ENCODE measurements at places on chromosomes 6 and 20. TPM values are rescaled to one million over a fixed set of nuclear protein-coding genes. Genes with fewer than 3 reads are reported as not detected.

CDSN gene
- total RNA-seq, result under 0.01 TPM

LHFPL5 gene
- not detected for total RNA-seq

BYSL gene
- 13.6 TPM for total RNA-seq

THBD gene
- total RNA-seq, result 1.2 TPM

DZANK1 gene
- 0.85 TPM for total RNA-seq

HUS1B gene
- 0.83 TPM for total RNA-seq

SLC16A10 gene
- total RNA-seq, result not detected

ELOVL2 gene
- 3.9 TPM for total RNA-seq

GCLC gene
- total RNA-seq, result 32.9 TPM

SRXN1 gene
- total RNA-seq, result 62.6 TPM

PTGIS gene
- 605 TPM for total RNA-seq

MCHR2 gene
- not detected for total RNA-seq

C6orf118 gene
- total RNA-seq, result not detected

F13A1 gene
- not detected for total RNA-seq

PRSS16 gene
- total RNA-seq, result 0.28 TPM

HDAC2 gene
- total RNA-seq, result 42.8 TPM

PHACTR1 gene
- total RNA-seq, result 0.09 TPM

MYMX gene
- not detected for total RNA-seq

CNR1 gene
- total RNA-seq, result not detected

CLPSL2 gene
- total RNA-seq, result not detected

GPR6 gene
- not detected for total RNA-seq

FKBP1A gene
- 97.1 TPM for total RNA-seq
